GM12878 (cell line): ENCODE measurements at places on chromosomes 5 and 9. TPM values are rescaled to one million over a fixed set of nuclear protein-coding genes. Genes with fewer than 3 reads are reported as not detected.

- H3K27ac ChIP-seq, result no peak overlapping the region
- H3K27me3 ChIP-seq, result peaks cover 6% of the 10 kb centered on the region
- no peaks in the 10 kb centered on the region; the same call in 1 of the 2 replicates for H3K4me1 ChIP-seq
- H3K4me3 ChIP-seq, result no peak overlapping the region
- no peaks in the 10 kb centered on the region for H3K36me3 ChIP-seq
Observed at GRCh38 chr9:130940693-130941576, 1.9 kb upstream of the FIBCD1 start.

PCDHB9 gene
- 0.18 TPM in 1 of 2 replicates, not detected in the other for total RNA-seq

DNA sequence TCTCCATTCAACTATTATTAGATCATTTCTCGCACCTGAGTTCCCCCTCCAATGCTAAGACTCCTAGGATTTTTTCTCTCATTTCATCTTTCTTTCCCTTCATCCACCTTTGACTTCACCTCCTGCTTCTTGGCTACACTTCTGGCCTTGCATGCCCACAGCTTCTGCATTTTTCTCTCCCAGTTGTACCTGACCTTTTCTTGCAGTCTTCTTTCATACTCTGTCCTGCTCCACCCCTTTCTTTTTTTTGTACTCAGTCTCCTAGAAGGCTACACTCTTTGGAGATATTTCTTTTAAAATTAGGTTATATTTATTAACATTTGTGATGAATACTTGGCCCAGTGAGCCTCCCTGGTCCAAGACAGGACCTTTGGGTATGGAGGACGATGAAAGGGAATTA is 190.4 kb downstream of the DEPDC1B start:
- peaks cover 21% of the 10 kb centered on the region for H3K4me1 ChIP-seq
- no peak for DNase-seq
- H3K36me3 ChIP-seq, result no peaks in the 10 kb centered on the region
- no peak overlapping the region for H3K27ac ChIP-seq
- no peak overlapping the region for H3K4me3 ChIP-seq

- H3K4me1 ChIP-seq, result peaks cover 11% of the 10 kb centered on the region
- DNase-seq, result no peak
- peak overlapping the region; percentile 84 for H3K4me3 ChIP-seq
- H3K27me3 ChIP-seq, result no peaks in the 10 kb centered on the region
Observed at GRCh38 chr9:37082214-37082765, 38.1 kb upstream of the ZCCHC7 start.

GRCh38 chr9:91775011-91775707 is 174.9 kb downstream of the ROR2 start:
- no peak overlapping the region for H3K4me3 ChIP-seq
- H3K27ac ChIP-seq, result no peak overlapping the region
- no peaks in the 10 kb centered on the region for H3K36me3 ChIP-seq
- no peak for DNase-seq
- H3K4me1 ChIP-seq, result no peaks in the 10 kb centered on the region

GRCh38 chr5:376799-377325 is 55.3 kb downstream of the AHRR start:
- no peaks in the 10 kb centered on the region for H3K27me3 ChIP-seq
- DNase-seq, result no peak
- H3K4me1 ChIP-seq, result peaks cover 56% of the 10 kb centered on the region
- H3K4me3 ChIP-seq, result no peak overlapping the region
- peak overlapping the region; percentile 72; the same call in 1 of the 2 replicates for H3K27ac ChIP-seq

MUSK gene
- total RNA-seq, result 0.08 TPM in 1 of 2 replicates, not detected in the other

PRELID2 gene
- 0.19 and 0.31 TPM in 2 replicates for total RNA-seq

- no peaks in the 10 kb centered on the region for H3K27me3 ChIP-seq
- H3K36me3 ChIP-seq, result no peaks in the 10 kb centered on the region
- no peak overlapping the region for H3K4me3 ChIP-seq
- no peak overlapping the region for H3K27ac ChIP-seq
Observed at GRCh38 chr9:23044549-23044948, 597.9 kb downstream of the DMRTA1 start.
